ENCODE measurements at places on chromosomes 6 and 20. TPM values are rescaled to one million over a fixed set of nuclear protein-coding genes. Genes with fewer than 3 reads are reported as not detected.

LINC00237 gene
- not detected for total RNA-seq

KDM1B gene
- 10.8 TPM for total RNA-seq

NRSN1 gene
- not detected for total RNA-seq

- DNase-seq = no peak
- H3K27ac ChIP-seq = no peak overlapping the region
- no peak overlapping the region for H3K4me3 ChIP-seq
- H3K36me3 ChIP-seq = no peaks in the 10 kb centered on the region
- H3K27me3 ChIP-seq = no peaks in the 10 kb centered on the region
Observed at GRCh38 chr6:157063176-157063905, 260.0 kb downstream of the TMEM242 start.

DNA sequence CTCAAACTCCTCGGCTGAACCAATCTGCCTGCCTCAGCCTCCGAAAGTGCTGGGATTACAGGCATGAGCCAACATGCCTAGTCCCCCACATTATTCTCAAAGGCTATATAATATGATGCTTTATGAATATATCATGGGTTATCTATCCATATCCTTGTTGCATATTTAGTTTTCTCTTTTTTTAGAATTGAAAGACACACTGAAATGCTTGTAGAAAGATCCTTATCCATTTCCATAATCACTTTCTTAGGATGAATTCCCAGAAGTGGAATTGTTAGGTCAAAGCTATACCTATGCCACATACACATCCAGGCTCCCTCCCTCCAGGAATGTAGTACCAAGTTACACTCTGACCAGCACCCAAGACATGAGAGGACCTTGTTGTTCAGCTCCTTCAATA is 2.5 kb upstream of the ARFGEF3 start:
- H3K4me1 ChIP-seq = peaks cover 10% of the 10 kb centered on the region
- no peak for DNase-seq
- no peaks in the 10 kb centered on the region for H3K27me3 ChIP-seq
- H3K4me3 ChIP-seq = no peak overlapping the region

ZNF133 gene
- 12.2 TPM for total RNA-seq

DNA sequence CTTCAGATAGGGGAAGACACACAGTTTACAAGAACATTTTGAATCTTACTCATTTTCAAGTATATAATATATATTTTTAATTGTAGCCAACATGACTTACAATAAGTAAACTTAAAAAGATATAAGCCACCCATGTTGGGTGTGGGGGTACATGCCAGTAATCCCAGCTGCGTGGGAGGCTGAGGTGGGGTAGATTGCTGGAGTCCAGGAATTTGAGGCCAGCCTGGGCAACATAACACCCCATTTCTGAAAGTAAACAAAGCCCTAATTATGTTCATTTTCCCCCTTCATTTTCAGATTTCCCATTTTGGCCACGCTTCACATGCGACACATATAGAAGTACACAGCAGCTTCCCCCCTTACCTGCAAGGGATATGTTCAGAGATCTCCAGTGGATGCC is 30.5 kb downstream of the SERPINB6 start:
- no peaks in the 10 kb centered on the region for H3K27me3 ChIP-seq
- no peak for DNase-seq
- H3K4me1 ChIP-seq = peaks cover 20% of the 10 kb centered on the region
- no peak overlapping the region for H3K4me3 ChIP-seq
- H3K36me3 ChIP-seq = no peaks in the 10 kb centered on the region

Measured in endothelial cell of umbilical vein (primary cell).